ENCODE measurements at places on chromosomes 5 and 9.
A peak's percentile ranks its signal among the peaks of the same experiment; 100 is the strongest.

DNA sequence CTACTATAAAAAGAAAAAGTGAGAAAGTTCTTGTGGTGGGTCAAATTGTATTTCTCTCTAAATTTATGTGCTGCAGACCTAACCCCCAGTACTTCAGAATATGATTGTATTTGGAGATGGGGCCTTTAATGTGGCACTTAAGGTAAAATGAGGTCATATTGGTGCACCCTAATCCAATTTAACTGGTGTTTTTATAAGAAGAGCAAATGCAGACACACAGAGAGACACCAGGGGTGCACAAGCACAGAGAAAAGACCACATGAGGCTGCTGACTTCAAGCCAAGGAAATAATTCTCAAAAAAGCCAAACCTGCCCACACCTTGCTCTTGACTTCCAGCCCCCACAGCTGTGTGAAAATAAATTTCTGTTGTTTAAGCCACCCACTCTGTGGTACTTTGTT is 80.2 kb upstream of the HTR4 start:
- DNase-seq = no peak

GRCh38 chr9:95848764-95849163 is 26.7 kb upstream of the ERCC6L2 start:
- no peak for DNase-seq

- DNase-seq = no peak
Measured at GRCh38 chr5:174292348-174292747, 246.8 kb downstream of the NSG2 start.

DNA sequence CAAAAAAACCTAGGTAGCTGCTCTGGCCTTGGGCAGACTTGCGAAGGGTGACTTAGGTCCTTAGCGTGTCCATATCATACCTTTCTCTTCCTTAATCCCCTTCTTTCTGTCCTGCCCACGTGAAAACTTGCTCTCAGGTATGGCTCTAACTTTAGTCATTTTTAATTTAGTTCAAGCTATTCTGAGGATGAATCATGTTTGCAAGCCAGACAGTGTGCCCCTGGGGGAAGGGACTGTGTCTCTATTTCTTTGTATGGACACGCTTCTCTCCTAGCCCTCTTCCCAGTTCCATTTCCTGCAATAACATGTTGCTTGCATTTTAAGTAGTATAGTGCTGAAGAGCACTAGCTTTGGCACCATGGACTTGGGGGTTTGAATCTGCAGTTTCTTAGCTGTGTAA is 120.6 kb downstream of the PTTG1 start:
- no peak for DNase-seq

- no peak for DNase-seq
Measured at GRCh38 chr9:122078557-122078956, 14.6 kb downstream of the TTLL11 start.

DNA sequence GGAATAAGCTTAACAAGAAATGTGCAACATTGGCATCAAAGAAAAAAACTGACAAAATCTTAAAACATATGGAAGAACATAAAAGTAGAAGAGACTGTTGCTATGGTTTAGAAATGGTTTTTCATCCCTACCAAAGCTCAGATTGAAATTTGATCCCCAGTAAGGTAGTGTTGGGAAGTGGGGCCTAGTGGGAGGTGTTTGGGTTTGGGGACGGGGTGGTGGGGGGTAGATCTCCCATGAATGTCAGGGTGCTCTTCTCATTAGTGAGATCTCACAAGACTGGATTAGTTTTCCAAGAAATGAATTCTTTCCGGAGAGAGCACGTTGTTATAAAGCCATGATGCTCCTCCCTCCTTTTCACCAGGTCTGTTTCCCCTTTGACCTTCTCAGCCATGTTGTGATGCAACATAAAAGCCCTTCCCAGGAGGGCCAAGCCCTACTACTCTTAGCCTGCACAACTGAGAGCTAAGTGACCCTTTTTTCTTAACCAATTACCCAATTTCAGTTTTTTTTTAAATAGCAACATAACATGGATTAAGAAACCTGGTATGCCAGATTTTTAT is 10.6 kb downstream of the TMEM167A start:
- DNase-seq = no peak

GRCh38 chr5:102241809-102242421 is 54.2 kb downstream of the SLCO4C1 start:
- no peak for DNase-seq

DNA sequence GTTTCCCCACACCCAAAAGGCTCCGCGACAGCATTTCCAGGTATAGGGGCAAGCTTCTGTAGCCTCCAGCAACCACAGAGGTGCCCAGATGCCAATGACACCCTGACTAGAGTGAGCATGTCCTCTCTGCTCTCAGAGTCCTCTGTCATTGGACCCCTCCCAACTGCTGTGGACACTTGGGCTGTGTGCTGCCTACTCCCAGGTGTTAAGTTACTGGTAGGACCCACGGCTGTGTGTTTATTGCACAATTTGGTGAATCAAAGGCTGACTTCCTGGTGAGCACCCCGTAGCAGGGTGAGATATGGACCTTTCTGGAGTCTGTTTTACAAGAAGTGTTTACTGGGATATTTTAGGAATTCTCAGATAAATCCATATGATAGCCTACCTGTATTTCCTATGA is 36.0 kb downstream of the SH3GL2 start:
- no peak for DNase-seq

- no peak for DNase-seq
Measured at GRCh38 chr9:135563858-135564257, 2.3 kb downstream of the PAEP start.

- no peak for DNase-seq
Measured at GRCh38 chr5:156835905-156836304, 14.2 kb upstream of the PPP1R2B start.

DNA sequence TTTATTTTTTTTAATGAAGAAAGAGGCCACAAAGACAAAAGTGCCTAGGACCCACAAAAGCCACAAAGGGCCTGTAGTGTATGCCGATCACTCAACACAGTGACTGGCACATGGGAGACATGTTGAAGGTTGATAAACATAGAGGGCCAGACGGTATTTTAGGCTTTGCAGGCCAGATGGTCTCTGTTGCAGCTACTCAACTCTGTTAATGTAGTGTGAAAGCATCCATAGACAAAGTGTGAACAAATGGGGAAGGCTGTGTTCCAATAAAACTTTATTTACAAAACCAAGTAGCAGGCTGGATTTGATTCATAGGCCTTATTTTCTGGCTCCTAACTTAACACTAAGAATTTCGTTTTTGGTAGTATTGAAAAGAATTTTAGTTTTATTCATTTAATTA is 139.9 kb downstream of the SGCD start:
- no peak for DNase-seq

DNA sequence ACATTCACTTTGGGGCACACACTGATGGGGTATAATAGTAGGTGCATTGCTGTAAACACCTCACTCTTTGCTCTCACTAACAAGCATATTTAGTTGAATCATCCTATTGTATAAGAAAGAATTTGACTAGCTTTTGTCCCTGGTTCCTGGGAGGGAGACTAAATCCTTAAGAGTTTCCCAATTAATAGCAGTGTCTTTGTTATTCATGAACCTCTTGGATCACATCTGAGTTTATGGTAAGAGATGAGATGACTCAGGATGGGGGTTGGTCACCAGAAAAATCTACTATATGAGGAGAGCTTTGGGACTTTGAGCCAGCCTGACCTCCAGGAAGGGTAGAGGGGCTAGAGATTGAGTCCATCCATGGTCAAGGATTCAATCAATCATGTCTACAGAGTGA is 56.8 kb downstream of the PUM3 start:
- DNase-seq = no peak

GRCh38 chr5:54852007-54852406 is 133.4 kb downstream of the ESM1 start:
- DNase-seq = no peak

DNA sequence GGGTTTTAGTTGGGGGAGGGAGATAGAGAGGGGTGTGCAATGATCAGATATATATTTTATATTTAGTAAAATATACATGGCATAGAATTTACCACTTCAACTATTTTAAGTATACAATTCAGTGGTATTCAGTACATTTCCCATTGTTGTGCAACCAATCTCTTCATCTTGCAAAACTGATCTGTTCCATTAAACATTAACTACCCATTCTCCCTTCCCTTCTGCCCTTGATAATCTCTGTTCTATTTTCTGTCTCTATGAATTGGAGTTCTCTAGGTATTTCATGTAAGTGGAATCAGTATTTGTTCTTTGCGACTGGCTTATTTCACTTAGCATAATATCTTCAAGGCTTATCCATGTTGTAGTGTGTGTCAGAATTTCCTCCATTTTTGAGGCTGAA is 38.6 kb downstream of the TGFBI start:
- no peak for DNase-seq

GRCh38 chr9:128715436-128715750 is 8.5 kb downstream of the ZDHHC12 start:
- DNase-seq = no peak

GRCh38 chr9:93315118-93315517 is 131.2 kb downstream of the WNK2 start:
- DNase-seq = no peak

DNA sequence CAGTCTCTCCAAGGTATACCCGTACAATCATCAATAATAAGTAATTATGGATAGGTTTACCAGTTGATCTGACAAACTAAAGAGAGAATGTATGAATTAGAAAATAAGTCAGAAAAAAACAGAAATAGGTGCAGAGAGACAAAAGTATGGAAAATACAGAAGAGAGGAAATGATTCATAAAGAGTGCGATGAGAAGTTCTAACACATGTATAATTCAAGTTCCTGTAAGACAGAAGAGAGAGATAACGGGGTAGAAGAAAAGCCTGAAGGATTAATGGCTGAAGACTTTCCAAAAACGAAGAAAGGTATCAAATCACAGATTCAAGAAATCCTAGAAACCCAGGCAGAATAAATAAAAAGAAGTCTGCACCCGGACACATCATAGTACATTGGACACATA is 16.2 kb upstream of the SMU1 start:
- DNase-seq = no peak

DNA sequence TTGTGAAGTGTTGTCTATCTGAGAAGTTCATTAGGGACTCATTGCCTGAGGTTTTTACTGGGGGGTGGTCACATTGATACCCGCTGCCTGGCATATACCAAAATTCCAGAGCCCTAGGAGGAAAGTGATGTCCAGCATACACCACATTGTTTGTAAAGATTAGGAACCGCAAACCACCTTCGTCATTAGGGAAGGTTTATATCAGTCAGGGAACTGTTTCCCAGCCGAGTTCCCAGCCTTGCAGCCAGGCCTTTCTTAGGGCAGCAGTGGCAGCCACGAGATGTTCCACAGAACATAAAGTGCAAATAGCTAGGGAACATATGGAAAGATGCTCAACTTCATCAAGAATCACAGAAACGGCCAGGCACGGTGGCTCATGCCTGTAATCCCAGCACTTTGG is 40.4 kb upstream of the NRARP start:
- peak; percentile 1 for DNase-seq

DNA sequence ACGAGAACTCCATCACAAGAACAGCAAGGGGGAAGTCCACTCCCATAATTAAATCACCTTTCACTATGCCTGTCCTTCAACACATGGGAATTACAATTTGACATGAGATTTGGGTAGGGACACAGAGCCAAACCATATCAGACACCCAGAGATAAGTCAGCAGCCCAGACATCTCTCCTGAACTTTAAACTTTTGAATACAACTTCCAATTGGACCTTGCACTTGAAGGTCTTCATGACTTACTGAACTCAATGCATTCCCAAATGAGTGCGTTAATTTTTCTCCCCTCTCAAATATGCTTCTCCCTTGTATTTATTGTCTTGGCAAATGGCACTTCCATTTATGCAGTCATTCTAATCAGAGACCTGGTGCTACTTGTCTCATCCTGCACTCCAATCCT is 12.1 kb downstream of the C9 start:
- DNase-seq = no peak

DNA sequence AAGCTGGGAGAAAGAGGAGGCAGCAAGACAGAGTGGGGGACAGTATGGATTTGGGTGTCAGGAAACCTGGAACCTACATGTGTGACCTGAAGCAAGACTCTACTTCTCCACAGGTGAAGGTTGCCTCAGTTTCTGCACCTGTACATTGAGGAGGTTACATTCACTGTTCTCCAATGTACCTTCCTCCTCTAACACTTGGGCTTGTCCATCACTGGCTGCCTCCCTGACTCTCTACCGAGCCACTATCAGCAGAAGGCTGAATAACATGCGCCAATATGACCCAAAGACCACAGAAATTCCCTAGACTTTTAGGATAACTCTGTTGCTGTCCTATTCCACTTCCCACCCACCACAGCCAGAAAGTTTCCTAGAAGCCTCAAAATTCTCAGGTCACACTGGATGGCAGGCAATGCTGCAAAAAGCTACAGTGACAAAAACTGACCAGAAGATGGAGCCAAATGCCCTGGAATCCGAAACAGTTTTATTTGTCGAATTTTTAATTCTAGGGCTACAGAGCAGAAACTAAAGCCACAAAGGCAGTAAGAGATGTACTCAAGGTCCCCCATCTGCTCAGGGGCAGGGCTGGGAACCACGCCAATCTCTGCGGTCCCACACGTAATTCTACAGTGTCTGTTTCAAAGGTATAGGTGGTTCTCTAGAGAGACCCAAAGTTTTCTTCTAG is 64.4 kb downstream of the FAM114A2 start:
- DNase-seq = peak; percentile 58

DNA sequence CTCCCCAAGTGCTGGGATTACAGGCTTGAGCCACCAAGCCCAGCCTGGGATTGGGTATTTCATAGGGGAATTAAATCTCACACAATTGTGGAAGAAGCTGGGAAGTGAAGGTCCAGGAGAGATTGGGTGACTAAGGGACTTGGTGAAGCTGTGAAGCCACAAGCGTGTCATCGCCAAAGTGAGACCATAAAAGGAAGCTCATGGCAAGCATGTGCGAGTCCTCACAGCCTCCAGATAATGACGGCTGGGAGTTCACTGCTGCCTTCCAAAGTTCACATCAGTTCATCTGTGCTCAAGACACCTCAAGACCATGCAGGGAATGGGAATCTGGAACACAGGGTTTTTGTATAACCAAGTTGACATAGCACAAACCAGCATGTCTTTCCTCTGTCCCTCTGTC is 210.6 kb downstream of the MARCHF11 start:
- DNase-seq = no peak

DNA sequence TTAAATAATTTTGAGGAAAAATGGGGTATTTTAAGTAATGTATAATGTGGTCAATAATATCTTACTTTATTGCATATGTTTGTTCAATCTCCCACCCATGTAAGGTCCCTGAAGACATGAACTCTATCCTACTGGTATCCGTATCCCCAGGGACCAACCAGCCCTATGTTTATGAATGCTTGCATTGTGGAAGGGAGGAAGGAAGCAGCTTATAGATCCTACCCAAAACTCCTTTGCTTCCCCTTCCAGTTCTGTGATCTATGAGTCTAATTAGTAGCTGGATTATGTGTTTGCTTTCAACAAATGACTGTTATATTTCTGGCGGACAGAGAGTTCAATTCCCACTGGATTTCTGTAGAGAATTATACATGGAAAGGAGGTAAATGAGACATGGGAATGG is 45.6 kb downstream of the CNTRL start:
- no peak for DNase-seq

Data from RPMI8226 (cell line).